Activated CD4-positive, alpha-beta T cell treated with anti-CD3 and anti-CD28 coated beads for 48 hours (primary cell): ENCODE measurements at places on chromosomes 3 and 15.

DNA sequence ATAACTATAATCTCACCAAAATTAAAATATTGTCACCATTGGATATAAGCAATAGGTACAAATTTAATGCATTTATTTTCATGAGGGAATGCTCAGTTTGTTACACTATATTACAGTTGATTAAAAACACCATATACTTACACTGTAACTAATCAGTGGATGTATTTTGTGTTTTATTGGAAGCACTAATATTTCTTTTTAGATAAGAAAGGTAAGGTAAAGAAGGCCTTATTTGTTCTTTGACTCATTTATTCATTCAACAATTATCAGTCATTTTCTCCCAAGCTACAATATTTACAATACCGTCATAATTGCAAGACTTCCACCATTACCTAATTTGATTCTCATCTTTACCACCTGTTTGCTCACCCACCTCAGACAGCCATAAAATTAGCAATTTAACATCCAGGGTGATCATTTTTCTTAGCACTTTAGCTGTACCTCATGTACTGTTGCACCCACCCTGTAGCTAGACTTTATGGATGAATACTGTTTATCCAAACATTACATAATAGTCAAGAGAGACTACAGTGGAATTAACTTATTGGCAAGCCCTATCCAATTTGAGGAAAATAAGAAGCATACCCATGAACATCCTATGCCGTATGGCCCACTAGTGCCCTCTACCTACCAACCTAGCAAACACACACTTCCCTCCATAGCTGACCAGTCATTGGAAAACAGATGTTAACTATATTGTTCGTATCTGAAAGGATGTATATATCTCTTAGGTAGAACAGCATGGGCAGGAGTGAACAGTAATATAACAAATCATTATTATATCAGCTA is 229.6 kb downstream of the BBX start:
- DNase-seq, result no peak

- peak; percentile 70 for DNase-seq
Measured at GRCh38 chr15:62066663-62067447, at the start of gene C2CD4A. C2CD4A (plus strand) TSS chr15:62066977; CDS start chr15:62067614, 637 bp downstream.

- DNase-seq, result no peak
Measured at GRCh38 chr3:111961461-111962164, 17.2 kb upstream of the ABHD10 start.

- DNase-seq, result no peak
Measured at GRCh38 chr15:67700023-67700422, 125.3 kb upstream of the SKOR1 start.

GRCh38 chr15:101280007-101280406 is 2.7 kb upstream of the SELENOS start:
- no peak for DNase-seq

DNA sequence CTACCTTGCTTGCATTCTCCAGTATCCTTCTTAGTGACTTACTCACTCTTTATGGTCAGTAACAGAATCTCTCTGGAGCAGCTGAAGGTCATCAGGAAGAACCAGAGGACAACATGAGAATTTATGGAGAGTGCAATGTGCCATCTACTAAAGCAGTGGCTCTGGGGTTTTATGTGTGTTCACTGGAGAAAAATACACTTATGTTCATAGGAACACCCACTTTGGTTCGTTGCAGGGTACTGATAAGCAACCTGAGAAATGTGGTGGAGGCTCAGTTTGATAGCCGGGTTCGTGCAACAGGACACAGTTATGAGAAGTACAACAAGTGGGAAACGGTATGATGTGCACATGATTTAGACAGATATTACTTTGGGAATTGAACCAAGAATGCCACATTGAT is 12.8 kb downstream of the CPB1 start:
- DNase-seq, result no peak

- DNase-seq, result no peak
Measured at GRCh38 chr3:171755015-171755589, 55.2 kb downstream of the PLD1 start.

GRCh38 chr3:155983834-155984474 is 113.5 kb downstream of the GMPS start:
- DNase-seq, result no peak

DNA sequence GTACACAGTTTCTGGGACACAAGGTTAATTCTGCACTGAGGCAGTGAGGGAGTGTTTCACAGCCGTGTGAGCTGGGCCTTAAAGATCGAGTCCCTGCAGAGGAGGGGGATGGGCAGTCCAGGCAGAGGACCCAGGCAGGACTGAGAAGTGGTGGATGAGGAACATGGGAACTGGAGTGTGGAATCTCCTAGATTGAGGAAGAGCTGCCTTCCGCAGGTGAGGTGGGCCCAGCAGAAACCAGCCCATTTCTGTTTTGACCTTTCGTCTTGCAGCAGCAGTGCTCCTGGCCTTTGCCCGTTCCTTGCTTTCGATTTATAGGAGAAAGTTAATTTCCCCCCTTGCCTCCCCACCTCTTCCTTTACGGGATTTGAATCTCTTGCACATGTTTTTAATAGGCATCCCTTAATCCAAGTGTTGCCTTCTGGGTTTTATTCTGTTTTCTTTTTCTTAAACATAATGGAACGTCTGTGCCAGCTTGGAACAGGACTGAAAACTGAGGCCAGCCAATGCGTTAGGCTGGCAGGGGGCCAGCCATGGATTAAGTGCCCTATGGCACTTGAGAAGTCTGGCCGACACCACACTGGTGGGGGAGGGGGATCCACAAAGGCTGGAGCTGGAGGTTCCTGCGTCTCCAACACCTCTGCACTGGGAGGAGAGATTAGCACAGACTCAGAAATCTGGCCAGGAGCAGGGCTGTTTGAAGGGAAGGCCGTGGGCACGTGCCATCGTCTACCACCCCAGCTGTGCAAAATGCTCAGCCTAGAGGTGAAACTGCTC is 78.1 kb downstream of the AAGAB start:
- DNase-seq, result no peak

- DNase-seq, result no peak
Measured at GRCh38 chr3:66037330-66037985, 1.3 kb downstream of the MAGI1 start.

- DNase-seq, result no peak
Measured at GRCh38 chr3:33758864-33759263, 39.6 kb upstream of the PDCD6IP start.

- DNase-seq, result no peak
Measured at GRCh38 chr3:35201211-35201610, 438.1 kb upstream of the ARPP21 start.

DNA sequence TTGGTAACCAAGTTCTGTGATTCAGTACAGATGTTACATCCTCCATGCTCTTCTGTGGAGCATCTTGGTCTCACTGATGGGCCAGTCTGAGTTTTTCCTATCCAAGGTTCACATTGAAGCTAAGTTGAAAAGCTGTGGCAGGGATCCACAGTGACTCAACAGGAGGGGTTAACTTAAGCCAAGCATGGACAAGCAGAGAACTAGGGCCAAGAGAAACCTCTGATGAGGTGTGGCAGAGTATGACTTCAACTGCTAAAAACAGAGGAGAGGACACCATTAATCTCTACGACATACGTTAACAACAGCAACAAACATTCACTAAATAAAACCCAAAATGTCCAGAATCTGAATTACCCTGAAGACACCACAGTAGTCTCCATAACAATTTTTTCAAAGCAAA is 268.1 kb upstream of the UBE2E2 start:
- DNase-seq, result no peak

DNA sequence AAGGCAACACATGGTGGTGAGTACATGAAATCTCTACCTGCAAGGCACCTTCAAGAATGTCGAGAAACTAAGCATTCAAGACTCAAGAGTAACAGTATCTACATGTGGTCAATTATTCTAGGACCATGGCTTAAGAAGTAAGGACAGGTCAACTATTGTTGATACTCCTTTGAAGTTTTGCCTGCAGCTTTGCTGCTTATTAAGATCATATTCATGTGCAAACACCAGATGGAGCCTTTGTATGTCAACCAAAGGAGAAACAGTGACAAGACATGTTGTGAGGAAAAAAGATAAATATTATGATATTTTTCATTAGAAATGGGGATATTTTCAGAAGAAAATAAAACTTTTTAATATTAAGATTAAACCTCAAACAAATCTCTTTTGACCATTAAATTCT is 52.3 kb upstream of the FGF7 start:
- DNase-seq, result no peak

- peak; percentile 60 for DNase-seq
Measured at GRCh38 chr3:16290007-16290826, 25.2 kb downstream of the OXNAD1 start.

- no peak for DNase-seq
Measured at GRCh38 chr3:11390411-11391131, 118.4 kb downstream of the ATG7 start.

DNA sequence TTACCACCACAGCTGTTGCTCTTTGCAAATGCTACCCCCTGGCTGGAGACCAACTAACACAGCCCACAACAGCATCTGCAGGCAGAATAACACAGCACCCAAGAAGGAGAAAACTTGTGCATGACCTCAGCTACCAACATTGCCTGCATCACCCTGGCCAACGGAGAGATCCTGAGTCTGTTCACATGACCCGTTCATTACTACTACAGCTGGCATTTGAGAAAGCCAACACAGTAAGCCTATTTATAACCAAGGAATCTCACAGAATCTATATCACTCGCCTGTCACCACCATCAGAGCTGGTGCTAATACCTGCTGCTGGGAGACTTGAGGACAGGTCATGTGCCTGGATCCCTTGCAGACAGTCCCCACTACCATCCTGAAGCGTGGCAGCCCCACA is 215.2 kb downstream of the POLQ start:
- DNase-seq, result no peak

DNA sequence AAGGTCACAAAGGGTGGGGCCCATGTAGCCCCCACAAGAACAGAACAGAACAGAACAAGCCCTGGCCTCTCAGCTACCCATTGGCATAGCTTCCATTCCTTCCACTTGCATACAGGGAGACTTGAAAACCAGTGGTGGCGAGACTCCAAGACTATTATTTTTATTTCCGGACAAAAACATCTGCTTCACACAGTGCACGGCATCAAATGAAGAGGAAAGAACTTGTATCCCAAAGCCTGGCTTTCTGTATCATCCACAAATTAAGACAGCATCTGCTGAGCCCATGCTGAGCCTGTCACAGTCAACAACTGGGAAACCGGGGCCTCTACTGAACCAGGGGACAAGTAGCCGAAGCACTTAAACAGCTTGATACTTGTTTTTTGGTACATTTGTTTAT is 56.0 kb downstream of the CLEC3B start:
- DNase-seq, result no peak

DNA sequence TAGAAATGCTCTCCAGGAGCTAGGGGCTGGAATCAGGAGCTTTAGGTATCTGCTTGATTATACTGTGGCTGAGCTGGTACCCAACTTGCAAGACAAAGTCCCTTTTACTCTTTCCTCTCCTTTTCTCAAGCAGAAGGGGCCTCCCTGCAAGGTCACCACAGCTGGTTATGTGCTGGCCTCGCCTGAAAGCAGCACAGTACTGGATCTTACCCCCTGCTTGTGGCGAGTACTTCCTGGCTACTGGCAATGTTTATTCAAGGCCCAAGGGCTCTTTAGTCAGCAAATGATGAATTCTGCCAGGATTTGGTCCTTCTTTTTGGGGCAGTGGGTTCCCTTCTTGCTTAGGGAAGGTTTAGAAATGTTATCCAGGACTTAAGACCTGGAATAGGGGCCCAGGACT is 234.6 kb downstream of the RAP2B start:
- no peak for DNase-seq

DNA sequence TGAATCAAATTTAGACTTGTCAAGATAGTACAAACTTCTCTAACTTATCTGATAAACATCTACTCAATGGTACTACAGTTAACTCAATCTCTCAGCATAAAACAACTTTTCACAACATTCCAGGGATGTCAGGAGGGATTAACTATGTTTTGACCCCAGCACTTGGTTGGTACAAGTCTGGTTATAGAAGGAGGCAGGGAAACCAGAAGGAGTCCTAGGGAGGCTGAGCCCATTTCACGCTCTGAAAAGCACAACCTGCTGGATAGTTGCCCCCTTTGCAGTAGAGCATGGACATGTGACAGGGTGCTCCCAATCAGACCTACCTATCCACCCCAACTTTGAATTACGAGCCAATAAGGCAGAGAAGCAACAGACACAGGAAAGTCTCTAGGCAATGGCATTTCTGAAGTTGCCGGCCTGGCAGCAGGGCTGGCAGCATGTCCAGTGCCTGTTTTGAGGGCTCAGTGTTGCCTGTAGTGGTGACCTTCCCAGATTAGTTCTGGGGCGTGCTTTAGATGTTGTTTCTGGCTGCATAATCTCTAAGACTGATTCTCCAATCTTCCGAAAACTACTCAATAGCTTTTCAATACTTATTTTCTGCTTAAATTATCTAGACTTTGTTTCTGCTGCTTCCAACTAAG is 8.2 kb downstream of the ANKUB1 start:
- no peak for DNase-seq

DNA sequence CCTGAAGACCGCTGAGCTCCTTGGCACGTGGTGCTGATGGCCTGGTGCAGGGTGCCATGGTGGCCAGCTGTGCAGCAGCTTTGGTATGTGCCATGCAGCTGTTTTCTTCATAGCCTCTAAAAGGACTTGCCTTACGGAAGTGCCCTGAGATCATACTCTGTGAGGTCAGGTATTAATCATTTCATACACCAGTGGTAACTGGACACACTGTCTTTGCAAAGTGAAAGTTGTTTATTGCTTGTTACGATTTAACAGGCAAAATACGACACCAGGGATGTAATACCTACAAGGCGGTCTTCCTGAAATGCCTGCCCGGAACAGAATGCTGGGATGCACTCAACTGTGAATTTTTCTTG is 184.6 kb downstream of the ATP10A start:
- no peak for DNase-seq

- no peak for DNase-seq
Measured at GRCh38 chr15:34994925-34995324, 6.8 kb upstream of the ZNF770 start.

GRCh38 chr3:56988458-56989168 is 71.9 kb upstream of the SPATA12 start:
- DNase-seq, result peak; percentile 79

DNA sequence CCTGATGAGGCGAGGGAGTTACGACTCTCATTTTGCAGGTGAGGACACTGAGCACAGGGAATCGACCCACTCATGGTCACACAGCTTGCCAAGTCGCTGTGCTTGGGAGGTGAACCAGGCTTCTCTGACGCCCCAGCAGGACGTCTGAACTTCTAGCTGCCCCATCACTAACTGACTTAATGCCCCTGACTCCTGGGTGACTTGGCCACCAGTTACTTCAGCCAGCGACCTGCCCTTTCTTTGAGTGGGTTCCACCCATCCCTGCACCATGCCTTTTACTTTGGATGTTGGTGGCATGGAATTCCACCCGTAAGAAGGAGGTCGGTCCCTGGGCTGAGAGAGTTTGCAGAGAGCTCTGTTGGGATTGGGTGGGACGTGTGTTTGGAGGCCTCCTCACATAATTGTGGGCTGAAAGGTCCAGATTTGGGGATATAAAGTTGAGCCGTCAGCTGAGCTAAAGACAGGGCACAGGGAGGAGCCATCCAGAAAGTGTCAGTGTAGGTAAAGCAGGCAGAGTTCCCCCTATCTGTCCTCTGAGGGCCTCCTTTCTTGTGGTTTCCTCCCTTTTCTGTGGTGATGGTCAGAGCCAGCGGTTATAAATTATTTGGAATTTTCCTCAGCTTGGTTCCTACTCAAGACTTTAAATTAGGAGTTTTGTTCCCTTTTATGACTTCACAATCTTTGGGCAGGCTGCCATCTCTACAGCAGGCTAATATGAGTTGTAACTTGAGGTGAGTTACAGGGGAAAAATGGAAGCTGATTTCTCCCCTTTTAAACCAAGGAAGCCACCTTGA is 55.0 kb downstream of the FLNB start:
- DNase-seq, result no peak
